NAMALWA (cell line): ENCODE measurements at places on chromosomes 6 and 20.

GRCh38 chr20:57896563-57896962 lies 186.7 kb upstream of the PMEPA1 start:
- DNase-seq: no peak

GRCh38 chr20:37229357-37229756 lies 32.3 kb downstream of the GHRH start:
- DNase-seq: no peak

DNA sequence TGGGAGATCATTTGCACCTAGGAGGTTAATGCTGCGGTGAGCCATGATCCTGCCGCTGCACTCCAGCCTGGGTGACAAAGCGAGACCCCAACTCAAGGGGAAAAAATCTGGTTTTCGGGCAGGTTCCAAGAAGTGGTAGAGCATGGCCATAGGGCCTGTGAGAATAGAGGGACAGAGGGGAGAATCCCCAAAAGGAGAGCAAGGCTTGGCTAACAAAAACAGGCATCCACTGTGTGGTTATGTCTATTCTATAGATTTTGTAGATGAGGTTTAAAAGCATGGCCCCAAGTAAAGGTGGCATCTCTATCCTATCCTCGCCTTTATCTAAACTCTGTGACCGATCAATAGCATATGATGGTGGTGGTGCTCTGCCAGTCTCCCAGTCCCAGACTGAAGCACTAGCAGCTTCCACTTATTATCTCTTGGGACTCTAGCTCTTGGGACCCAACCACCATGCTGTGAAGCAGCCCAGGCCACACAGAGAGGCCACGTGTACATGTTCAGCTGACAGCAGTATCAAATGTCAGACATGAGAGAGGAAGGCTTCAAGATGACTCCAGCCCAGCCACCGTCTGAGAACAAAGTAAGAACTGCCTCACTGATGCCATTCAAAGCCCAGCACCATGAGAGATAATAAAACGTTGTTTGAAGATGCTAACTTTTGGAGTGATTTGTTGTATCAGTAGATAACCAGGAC lies 27.7 kb downstream of the EIF2S2 start:
- no peak for DNase-seq

- DNase-seq: no peak
These were observed 387.9 kb downstream of the LMBRD1 start for GRCh38 chr6:69408886-69409285.

DNA sequence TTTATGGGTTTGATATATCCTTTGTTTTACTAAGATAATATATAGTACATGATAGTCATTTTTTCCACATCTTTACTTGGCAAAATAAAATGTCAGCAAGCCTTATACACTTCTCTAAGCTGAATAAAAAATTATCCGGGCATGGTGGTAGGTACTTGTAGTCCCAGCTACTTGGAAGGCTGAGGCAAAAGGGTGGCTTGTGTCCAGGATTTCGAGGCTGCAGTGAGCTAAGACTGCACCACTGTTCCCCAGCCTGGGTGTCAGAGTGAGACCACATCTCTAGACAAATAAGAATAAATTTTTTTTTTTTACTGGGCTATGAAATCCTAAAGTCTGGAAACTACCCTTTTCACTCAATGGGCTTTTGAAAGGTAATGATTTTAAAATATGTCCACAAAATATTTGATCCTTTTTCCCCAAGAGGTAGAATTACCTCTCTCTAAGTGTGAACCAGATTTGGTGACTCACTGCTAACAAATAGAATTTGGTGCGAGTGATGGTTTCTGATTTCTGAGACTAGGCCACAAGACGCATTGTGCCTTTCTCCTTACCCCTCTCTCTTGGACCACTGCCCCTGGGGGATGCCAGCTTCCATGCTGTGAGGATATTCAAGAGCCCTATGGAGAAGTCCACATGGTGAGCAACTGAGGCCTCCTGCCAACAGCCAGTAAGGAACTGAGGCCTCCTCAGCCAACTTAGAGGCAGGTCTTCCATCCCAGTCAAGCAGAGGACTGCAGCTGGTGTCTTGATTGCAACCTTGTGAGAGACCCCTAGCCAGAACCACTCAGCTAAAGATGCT lies 84.2 kb upstream of the ZNFX1 start:
- DNase-seq: no peak

GRCh38 chr6:15039136-15039535 lies 206.7 kb upstream of the JARID2 start:
- DNase-seq: no peak

DNA sequence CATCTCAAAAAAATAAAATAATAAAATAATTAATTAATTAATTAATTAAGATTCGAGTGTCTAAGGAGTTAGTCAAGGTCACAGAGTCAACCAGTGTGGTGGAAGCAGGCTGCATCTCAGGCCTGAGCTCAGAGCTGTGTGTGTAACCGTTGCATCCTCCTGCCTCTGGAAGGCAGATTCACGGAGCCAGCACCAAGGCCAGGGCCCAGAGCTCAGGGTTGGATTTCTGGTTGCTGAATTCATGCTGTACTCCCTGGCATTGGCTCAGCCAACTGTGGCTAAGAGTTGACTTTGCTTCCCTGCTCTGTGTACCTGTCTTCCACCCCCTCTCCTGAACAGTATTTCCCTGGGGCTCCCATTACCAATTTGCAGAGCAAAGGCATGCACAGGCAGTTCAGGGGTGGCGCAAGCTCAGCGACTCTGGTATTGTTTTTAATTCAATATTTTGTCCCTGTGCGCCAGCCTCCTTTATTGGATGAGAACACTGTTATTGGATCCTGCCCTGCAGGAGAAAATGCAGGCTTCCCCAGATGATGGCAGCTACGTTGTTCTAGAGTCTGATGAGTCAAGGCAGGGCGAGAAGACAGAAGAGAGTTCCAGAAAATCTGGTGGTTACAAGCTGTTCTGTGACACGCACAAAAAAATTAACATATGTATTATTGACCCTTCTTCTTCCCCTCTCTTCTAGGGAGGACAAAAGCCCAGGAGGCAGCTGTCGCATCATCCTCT lies 12.3 kb upstream of the CTNNBL1 start:
- DNase-seq: no peak

DNA sequence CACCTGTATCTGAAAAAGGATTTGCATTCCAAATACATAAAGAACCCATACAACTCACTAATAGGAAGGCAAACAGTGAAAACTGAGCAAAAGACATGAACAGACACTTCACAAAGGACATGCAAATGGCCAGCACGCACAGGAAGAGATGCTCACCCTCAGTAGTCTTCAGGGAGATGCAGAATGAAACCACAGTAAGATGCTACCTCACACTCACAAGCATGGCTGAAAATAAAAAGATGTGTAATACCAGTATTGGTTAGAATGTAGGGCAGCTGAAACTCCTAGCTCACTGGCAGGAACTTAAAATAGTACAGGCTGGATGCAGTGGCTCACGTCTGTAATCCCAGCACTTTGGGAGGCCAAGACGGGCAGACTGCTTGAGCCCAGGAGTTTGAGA lies 64.6 kb downstream of the SNX5 start:
- DNase-seq: peak; percentile 45

- DNase-seq: no peak
These were observed 7.4 kb downstream of the TCF21 start for GRCh38 chr6:133896344-133896721.

GRCh38 chr6:93916716-93917115 lies 497.4 kb upstream of the EPHA7 start:
- DNase-seq: no peak

DNA sequence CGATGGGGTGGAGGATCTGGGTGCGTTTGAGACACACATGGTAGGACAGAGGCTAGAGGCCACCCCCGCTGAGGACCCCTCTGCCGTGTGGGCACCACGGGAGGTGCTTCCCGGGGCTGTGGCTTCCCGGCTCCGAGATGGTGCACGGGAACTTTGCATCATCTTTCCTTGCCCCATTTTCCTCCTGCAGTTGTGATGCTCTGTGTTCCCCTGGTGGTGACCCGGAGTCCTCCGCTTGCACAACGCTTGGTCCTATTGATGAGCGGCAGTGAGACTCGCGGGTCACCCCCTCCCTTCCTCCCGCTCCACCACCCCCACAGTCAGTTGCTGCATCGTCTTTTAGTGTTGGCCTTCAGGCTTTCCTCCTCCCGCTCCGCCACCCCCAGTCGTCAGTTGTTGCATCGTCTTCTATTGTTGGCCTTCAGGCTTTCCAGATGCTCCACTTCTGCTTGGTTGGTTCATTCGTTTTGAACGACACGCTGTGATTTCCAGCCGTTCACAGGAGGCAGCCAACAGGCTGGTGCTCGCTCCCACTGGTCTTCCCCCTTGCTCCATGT lies 37.3 kb downstream of the PYGB start:
- no peak for DNase-seq

- no peak for DNase-seq
These were observed 548.6 kb downstream of the HTR1B start for GRCh38 chr6:76914737-76915136.

GRCh38 chr6:167442796-167443680 lies 118.2 kb downstream of the TTLL2 start:
- DNase-seq: no peak

DNA sequence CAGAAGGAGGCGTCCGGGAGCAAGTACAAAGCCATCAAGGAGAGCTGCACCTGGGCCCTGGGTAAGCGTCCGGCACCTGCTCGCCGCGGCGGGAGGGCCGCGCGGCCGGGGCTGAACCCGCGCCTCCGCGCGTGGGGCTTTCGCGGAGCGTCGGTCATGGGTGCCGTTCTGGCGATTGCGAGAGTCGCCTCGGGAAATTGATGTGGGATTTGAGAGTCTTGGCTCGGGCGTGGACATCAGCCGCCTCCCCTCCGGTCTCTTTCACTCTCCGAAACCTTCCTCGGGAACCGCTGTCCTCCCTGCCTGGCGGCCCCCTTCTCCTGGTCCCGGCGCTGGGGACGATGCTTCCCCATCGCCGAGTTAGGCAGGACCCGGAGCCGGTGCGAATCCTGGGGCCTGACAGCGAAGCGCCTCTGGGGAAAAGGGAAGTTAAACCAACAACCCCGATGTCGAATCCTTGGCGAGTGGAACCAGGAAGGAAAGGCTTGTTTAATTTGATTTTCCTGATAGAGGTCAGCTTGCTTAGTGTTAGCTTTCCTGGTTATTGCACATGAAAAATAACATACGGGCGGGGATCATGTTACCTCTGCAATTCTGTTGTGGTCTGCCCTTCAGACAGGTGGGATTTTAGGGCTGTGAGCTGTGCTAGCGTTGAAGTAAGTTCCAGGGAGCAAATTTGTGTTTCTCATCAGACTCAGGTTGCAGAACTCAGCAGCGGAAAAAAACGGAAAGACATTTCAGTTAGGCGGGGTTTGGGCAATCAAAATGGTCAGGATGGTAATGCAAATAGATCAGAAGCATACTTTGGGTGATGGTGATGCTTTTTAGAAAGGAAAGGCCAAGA lies 594 bp downstream of the ARFGEF3 start:
- DNase-seq: no peak

DNA sequence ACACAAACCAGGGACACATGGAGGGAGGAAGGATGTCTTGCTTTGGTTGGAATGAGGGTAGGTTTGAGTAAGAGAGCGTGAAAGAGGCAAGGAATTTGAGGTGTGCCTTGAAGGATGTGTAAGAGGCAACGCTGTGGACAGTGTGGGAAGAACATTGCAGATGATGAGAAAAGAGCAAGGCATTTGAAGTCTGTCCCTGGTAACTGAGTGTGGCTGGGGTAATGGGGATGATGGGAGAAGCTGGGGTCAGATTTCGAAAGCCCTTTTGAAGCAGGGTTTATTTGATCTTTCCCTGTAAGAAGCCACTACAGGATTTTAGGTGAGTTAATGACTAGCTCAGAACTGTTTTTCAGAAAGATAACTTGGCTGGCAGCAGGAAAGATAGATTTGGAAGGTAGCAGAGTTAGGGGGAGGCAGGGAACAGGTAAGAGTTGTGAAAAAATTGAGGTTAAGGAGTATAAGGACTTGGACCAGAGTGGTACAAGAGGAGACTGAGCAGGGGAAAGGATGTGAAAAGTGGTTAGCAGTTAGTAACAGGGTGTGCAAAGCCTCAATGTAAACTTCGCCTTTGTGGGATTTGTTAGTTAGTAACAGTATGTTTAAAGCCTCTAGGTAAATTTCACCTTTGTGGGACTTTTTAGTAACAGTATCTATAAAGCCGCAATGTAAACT lies 17.7 kb downstream of the UTRN start:
- no peak for DNase-seq

DNA sequence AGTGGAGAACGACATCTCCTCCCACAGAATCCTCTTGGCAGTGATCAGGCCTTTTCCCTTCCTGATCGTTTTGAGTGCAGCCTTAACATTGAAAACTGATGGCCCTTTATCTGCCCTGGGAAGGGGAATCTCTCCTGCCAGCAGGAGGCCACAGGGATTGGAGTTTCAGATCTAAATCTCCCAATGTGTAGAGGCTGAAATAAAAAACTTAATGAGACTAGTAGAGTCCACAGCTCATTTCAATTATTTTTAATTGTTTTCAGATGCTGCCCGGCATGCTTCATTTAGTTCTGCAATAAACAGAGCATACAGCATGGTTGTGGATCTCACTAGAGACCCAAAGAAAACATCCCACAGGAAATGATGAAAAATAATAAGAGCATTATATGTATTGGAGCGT lies 662.2 kb upstream of the HS3ST5 start:
- no peak for DNase-seq

DNA sequence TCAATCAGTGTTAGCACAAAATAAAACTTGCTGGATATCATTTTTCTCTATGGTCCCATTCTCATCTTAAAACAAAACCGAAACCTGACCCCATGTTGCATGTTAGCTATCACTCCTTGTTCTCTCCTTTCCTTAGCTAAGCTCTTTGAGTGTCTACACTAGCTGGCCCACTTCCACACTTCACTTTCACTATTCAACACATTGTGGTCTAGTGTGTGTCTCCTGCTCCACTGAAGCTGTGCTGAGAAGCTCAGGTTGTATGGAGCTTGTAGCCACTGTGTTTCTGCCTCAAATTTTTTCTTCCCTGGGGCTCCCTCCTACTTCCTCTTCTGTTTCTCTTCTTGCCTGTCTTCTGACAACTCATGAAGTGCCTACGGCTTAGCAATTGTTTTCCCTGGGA lies 223.0 kb downstream of the NKAIN2 start:
- no peak for DNase-seq

DNA sequence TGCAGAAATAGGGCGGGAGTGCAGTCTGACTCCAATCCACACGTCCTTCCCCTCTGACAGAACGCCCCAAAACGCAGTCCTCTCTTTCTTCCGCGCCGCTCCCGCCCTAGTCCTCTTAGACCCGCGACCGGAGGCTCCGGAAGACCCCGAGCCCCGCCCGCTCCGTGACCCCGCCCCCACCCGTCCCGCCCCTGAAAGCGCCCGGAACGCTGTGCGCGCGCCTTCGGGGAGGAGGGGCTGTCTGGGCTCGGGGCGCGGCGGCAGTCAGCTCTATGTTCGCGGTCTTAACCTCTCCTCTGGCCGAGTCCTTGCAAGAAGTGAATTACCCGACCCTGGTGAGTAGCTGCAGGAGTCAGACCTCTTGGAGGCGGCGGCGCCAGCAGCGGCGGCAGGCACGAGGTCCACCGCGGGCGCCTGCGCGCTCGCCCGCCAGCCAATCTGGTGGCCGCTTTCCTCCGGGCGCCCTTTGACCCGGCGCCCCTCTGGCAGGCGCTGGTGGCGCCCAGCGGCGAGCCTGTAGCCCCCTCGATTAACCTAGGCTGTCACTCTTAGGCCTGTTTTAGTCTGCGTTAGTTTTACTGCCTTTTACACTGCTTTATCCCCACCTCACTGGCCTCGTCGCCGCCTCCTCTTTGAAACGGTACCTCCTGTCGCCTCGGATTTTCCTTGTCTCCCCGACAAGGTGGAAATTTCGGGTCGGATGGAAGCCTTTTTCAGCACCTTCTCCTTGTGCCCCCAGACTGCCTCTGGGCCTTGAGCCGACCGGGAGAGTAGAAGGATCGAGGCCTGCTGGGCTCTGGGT lies at the start of gene MANEA:
TSS of gene MANEA (plus strand) at position 232 of the 802 bp plus-strand sequence. CDS start 8,905 bp downstream, outside the sequence.
- peak; percentile 91 for DNase-seq
